ENCODE measurements at places on chromosomes 2 and 18.

DNA sequence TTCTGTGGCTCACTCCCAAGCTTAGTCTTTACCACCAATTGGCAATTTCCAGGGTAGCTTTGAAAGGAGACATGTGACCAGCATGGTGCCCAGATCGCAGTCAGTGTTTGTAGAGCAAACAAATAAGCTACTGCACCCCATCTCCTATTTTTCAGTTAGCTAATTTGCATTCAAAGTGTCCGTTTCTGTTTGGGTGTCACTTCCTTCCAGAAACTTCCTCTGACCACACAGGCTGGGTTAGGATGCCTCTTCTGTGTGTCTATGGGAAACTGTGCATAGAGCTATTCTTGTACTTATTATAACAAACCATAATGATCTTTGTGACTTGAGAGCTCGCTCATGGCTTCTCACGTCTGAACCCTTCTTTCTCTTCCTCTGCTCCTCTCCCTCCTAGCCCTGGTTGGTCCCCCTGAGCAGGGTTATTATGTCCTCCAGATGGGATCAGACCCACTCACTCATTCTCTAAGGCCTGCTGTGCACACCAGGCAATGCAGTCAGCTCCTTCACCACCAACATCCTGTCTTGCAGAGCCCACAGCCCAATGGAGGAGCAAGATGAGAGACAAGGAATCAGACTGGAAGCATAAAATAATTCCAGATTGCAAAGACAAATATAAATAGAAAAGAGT lies 101.2 kb upstream of the ALK start:
- no peak for DNase-seq

GRCh38 chr2:237922641-237923361 lies 44.0 kb upstream of the UBE2F start:
- DNase-seq, result no peak

DNA sequence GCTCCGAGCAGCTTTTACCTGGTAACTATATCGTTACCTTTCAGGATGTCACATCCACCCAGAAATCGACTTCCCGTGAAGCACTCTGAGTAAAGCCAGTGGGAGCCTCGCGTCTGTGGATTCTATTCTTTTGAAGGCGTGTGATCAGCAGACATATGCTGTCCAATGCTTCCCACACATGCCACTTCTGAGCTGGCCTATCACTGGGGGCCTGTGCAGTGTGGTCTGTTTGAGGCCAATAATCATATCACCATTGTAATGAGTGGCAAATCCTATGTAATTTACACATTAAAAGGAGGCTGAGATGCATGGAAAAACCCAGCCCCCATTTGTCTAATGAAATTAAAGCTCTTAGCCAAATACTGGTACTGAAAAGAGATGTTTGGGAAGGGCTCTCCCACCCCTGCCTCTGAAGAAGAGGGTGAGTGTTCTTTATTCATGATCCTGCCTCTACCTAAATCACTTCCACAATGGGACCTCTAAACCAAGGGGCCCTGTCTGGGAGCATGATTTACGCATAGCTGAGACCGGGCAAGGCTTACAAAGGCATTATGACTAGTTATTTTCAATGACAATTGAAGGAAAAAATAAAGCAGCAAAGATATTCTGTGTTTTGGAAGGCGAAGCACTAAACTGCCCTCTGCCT lies 686.8 kb downstream of the ZEB2 start:
- DNase-seq, result no peak

GRCh38 chr18:57134618-57135135 lies 12.2 kb upstream of the BOD1L2 start:
- no peak for DNase-seq

Measured in stimulated activated CD4-positive, alpha-beta T cell treated with anti-CD3 and anti-CD28 coated beads, TNF-alpha, amount 100 ng/mL, for 1 hour (primary cell).